Right cardiac atrium (tissue), 5 donors: ENCODE measurements at places on chromosomes 4 and X.

- no peak for DNase-seq
Measured at GRCh38 chrX:149827254-149827653, 45.5 kb downstream of the MAGEA9 start.

- DNase-seq = no peak
Measured at GRCh38 chr4:113639326-113639725, 122.2 kb downstream of the CAMK2D start.

DNA sequence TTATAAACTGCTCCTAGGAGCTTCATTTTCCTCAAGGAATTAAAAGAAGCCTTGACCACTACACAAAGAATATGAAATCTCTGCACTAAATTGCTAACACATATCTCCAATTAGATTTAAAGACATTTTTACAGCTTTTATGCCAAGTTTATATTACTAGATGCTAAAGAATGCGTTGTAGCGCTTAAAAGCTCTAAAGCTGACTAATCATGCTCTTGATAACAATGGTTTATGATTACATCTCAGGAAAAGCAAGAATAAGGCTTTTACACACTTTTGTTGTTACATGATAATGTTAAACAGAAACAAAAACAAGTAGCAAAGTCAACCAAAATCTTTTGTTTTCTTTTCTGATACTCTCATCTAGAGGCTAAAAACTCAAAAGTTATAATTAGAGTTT is 44.7 kb downstream of the SLC10A7 start:
- no peak for DNase-seq

- DNase-seq = peak; percentile 98
Measured at GRCh38 chrX:101931488-101932248, at the start of gene ZMAT1. Gene ZMAT1, minus strand, starts transcription at chrX:101932027. Its CDS starts 19 bp downstream, at chrX:101932008.

- no peak for DNase-seq
Measured at GRCh38 chr4:155787113-155787710, 28.4 kb downstream of the GUCY1B1 start.

DNA sequence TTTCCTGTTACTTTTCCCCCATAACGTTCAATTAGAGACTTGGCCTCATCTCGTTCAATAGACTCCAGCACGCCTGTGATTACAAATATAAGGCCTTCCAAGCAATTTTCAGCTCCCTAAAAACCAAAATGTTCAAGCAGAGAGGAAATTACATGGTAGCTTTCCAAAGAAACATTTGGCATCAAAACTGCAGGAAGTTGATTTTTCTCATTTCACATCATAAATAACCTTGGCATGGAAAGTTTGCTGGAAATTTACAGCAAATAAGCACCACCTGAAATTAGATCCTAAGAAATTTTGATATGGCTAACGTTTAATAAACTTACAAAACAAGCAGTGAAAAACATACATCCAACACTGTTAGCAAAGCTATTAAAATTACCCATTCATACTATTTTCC is 53.3 kb downstream of the RFC1 start:
- DNase-seq = no peak

- no peak for DNase-seq
Measured at GRCh38 chr4:148243837-148244236, 198.4 kb downstream of the NR3C2 start.

DNA sequence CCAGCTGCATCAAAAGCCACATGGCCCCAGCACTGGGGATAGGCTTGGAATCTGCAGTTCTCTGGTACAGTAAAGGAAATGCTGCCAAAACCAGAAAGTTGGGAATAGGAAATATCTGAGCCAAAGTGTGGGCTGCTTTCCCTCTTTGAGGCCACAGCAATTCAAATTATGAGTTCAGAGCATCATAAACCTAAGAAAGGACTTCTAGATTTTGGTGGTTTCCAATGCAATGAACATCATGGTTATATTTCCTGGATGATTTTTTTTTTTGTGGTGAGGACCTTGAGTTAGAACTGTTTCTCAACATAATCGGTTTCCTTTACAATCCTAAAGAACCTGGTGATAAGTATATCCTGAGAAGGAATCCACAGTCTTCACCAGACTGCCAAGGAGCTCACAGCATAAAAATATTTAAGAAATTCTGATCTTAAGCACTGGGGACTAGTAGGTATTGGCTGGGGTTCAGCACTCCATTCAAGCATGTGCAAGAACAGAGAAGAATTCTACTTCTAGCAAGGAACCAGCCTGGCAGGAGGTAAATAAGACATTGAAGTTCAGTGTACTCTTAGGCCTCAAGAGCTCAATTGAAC is 29.8 kb upstream of the ARHGAP24 start:
- no peak for DNase-seq

GRCh38 chrX:18457000-18457399 is 31.6 kb downstream of the CDKL5 start:
- DNase-seq = no peak

GRCh38 chr4:26749867-26750266 is 110.8 kb upstream of the STIM2 start:
- no peak for DNase-seq

GRCh38 chr4:65624651-65625050 is 45.6 kb downstream of the EPHA5 start:
- DNase-seq = no peak

DNA sequence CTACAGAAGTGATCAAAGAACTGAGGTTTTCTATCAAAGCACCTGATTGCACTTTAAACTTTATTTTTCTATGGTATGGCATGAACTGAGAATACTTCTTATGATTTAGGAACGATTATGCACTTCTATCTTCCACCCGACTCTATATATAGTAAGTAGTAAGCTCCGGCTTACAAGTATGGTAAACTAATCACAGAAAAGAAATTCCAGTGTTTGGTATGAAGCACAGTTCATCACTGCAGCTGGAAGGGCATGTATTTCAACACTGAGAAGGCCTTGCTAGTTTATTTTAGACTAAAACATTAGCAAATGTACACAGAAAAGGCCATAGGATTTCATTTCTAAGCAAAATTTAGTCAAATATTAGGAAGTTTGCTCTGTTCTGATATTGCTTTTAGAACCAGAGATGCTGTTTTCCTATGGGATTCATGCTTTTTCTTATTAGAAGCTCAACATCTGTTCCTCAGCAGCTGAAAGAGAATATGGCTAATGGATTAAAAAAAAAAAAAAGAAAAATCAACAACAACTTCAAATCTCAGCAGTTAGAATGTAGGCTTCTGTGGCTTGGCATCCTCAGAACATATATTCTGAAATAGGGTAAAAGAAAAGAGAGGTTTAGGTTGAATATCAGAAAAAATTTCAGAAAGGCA is 273.5 kb downstream of the C4orf33 start:
- DNase-seq = no peak

- DNase-seq = peak; percentile 45
Measured at GRCh38 chrX:130539721-130540321, 138.0 kb downstream of the RBMX2 start.

DNA sequence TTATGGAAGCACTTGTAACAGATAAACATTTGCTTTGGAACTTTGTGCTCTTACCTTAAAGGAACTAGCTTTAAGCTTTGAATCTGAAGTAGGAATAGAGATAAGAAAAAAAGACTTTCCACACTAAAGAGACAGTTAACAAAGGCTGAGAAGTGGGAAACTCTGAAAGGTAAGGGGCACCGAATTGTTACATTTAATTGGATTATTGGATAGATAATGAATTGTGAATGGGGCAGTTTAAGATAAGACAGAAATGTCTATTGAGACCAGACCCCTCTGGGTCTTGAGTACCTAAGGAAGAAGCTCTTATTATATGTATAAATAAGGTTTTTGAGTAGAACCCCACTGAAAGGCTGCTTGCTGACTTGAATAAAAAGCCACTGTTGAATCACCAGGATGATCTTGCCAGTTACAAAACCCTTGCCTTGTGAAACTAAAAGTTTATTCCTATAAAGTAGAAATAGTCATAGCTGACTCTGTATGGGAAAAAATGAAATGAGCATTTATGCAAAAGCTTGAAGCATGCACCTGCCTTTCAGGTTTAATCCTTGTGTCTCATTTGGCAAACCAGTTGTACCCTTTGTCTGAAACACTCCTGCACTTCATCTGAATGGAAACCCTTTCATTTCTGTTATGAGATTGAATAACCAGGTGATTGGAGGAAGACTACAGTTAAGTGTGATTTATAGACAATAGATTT is 423.2 kb downstream of the RPA4 start:
- DNase-seq = no peak

GRCh38 chrX:17465802-17466201 is 90.8 kb downstream of the NHS start:
- DNase-seq = no peak

DNA sequence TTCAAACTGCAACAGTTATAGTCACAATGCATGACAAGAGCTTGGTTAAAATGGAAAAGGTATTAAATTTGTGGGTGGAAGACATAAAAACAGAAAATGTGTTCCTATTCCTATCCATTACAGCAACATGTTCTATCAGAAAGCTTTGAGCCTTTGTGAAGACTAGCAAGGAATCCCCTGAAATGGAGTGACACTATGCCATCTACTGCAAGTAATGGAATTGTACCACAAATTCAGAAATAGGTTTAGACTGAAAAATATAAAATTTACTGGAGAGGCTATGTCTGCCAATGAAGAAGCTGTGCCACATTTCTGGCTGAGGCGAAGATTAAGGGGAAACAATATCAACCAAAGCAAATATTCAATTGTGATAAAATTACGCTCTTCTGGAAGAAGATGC is 247.9 kb downstream of the ADAM29 start:
- DNase-seq = no peak

DNA sequence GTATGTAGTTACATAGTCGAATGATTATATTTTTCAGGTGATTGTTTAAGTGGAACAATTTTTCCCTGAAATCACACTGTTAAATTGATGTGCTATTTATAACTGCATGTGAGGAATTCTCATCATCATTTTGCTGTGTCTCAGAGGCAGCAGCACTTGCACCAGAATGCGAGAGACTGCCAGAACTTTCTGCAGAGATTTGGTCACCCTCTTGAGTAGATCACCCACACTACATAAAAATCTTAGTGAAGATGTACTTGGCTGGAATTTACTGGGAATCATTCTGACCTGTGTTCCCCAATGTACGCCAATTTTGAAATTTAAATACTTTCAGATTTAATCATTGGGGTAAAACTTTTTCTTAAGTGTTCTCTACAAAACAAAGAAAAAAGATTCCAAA is 5.4 kb downstream of the UGT2B4 start:
- DNase-seq = no peak

DNA sequence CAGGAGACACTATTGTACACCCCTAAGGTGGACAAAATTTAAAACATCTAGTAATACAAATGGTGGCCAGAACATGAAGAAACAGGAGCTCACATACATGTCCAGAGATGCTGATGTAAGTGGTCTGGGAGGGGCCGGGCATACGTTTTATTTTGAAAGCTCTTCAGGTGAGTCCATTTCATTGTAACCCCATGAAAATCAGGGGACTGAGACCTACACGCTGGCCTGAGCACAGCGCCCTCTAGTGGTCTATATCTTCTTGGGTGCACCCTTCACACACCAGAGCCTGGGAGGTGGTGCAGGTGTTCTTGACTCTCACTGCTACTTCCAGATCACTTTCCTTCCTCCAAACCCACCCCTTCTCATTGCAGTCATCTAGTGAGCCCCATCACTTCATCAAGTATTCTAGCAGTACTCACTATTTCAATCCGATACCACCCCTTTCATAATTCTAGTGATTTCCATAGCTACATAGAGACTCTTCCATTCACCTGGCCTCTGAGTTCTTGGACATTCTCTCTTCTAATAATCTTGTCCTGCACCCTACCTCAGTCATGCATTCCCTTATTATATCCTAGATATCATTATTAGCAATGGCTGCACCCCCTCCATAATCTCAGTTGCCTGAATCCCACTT is 4.3 kb upstream of the TLR6 start:
- DNase-seq = no peak

GRCh38 chrX:20639115-20639514 is 372.4 kb upstream of the RPS6KA3 start:
- DNase-seq = no peak

DNA sequence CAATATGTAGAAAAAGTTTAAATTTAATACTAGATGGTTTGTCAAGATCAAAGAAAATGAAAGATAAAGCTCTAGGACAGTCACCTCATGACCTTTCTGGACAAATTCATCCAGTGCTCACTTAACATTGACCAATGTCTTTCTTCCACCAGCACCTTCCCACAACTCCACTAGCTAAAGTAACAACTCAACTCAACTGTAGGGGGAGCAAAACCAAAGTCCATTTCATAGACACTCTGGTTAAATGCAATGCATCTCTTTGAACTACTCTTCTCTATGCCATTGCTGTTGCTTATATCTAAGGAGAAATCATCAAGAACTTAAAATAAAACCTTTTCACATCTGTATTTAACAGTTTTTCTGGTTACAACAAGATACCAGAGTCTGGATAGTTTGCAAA is 25.1 kb downstream of the UGT2B4 start:
- DNase-seq = no peak

DNA sequence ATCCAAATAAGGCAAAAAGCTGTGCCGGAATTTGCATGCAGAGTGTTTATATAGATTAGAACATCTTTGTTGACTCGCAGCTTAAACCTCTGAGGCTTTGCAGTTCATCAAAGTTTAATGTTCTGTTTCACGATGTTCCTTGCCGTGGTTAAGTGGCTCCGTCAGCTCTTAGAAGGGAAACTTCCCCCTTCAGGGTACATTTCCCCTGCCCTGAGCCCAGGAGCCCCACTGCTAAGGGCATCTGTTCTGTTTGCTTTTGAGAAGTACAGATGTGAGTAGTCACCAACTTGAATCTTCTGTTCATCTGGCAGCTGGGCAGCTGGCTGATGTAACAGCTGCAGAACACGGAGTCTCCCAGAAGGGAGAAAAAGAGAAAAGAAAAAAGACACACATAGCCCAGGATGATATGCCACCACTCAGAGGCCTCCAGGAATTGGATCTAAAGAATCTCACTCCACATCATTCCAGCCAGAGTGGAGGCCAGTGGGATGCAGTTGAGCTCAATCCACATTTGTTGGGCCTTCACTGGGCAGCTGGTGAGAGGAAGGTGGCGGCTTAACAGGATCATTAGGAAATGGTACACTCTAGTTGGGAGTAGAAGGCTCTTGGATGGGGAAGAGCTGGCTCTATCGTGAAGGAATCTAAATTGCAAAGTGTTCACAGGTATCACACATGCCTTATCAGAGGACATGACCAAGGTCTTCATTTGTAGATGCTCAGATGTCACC is 178.7 kb upstream of the RBPJ start:
- peak; percentile 75 for DNase-seq

GRCh38 chr4:40649321-40649720 is 19.7 kb upstream of the RBM47 start:
- DNase-seq = no peak

DNA sequence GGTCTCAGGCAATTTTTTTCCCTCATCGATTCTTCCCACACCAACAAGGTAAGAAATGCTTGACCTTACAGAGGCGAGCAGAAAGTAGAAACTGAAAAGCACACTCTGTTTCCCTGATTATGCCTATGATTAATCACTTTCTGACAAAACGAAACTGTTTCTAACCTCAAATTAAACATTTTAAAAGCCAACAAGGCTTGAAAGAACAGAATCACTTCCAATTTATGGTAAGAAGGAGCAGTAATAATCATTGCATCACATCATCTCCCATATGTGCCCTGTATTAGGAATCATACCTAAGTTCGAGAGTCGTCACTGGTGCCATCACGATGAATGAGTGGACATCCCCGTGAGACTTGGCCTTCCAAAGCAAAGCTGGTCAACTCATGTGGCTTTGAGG is 12.5 kb upstream of the CXCL13 start:
- no peak for DNase-seq
